ENCODE measurements at places on chromosomes 16 and 17. TPM values are rescaled to one million over a fixed set of nuclear protein-coding genes. Genes with fewer than 3 reads are reported as not detected.

GCGR gene
- not detected for total RNA-seq

SLC39A11 gene
- total RNA-seq = 4.9 TPM

TPSB2 gene
- total RNA-seq = not detected

PPP1R27 gene
- total RNA-seq = not detected

NUPR1 gene
- total RNA-seq = 0.25 TPM

TBX6 gene
- total RNA-seq = 0.25 TPM
